ENCODE measurements at places on chromosomes 3 and 15.

- no peak for DNase-seq
These were observed 57.1 kb upstream of the FXR1 start for GRCh38 chr3:180855364-180855763.

GRCh38 chr15:77738441-77739302 is 106.0 kb upstream of the LINGO1 start:
- no peak for DNase-seq

- no peak for DNase-seq
These were observed 698.4 kb upstream of the CCDC54 start for GRCh38 chr3:106678657-106679390.

GRCh38 chr15:99606646-99607045 is 40.9 kb downstream of the MEF2A start:
- DNase-seq, result no peak

GRCh38 chr15:62163397-62164013 is 1.6 kb downstream of the C2CD4B start:
- no peak for DNase-seq

DNA sequence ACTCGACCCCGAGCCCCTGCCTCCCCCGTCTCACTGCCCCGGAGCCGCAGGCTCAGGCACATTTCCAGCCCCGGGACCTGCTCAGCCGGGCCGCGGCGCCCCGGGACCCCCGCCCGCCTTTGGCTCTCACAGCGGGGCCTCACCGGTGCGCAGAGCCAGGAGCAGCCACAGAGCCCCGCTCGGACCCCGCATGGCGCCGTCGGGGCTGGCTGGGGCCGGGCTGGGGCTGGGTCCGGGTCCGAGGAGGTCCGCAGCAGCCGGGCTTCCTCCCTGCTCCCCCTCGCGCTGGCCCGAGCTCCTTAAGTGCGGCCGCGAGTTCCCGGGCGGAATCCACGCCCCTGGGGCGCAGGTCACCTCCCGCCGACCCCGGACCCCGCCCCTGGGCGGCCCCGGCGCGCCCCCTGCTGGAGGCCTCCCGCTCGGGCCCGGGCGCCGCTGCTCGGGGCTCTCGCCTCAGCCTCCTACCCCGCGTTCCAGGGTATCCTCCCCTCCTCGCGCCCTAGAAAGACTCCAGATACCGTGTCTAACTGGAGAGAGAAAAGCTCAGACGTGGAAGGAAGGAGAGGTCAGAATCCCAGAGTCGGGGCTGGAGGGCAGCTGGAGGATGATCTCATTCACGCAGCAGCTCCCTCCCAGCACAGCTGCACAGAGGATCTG is at the start of gene MELTF:
Gene MELTF, minus strand, starts transcription at position 307 of the 657 bp plus-strand sequence. Its CDS starts 115 bp downstream, at position 192.
- DNase-seq, result peak; percentile 17

DNA sequence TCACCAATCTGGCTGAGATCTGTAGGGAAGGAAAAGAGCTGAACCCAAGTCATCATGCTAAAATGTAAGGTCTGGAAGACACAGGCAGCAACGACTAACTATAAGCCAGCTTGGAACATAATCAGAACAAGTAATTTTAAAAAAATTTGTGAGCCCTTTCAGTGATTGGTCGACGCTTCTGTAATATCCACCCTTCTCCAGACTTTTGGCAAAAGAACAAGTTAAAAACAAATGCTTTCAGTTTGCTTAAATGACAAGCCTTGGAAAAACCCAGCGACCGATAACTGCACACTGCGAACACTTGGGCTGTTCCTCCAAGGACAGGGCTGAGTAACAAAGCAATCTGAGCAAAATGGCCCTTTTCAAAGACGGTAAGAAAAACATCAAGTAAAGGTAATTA is 49.6 kb downstream of the PCSK6 start:
- no peak for DNase-seq

GRCh38 chr3:133891662-133892378 is 3.9 kb downstream of the RAB6B start:
- no peak for DNase-seq

GRCh38 chr15:88258093-88258641 is 1.6 kb upstream of the NTRK3 start:
- DNase-seq, result no peak

- DNase-seq, result no peak
These were observed 34.3 kb downstream of the HMG20A start for GRCh38 chr15:77454951-77455350.

DNA sequence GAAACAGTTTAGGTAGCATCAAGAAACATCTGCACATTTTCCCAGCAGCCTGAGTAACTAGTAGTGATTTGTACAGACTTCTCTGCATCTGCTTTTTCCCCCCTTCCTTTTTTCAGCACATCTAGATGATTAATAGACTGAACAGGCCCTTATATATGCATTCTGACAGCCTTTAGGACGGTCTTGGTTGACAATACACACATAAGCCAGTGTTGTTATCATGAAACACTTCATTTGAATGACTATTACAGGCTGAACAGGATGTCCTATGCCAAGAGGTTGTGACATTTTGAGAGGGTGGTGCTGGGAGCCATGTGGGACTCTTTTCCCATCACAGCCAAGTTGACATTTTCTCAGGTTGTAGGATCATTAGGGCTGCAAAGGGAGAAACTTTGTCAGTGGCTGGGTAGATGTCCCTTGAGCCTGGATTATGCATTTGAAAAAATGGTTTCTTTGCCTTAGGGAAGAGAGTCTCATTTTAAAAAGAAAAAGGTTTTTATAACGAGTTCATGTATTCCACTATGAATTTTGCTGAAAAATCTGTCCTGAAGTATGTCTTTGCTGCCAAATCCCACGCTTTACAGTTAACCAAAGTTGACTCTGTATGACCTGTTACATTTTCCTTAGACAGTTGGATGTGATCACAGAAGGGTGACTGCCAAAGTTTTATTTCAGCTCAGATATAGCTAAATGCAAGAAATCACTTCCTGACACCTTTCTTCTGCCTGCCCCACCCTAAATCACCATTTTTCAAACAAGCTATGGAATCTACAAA is 73.7 kb downstream of the FILIP1L start:
- DNase-seq, result no peak

- DNase-seq, result no peak
These were observed 74.1 kb downstream of the SLCO3A1 start for GRCh38 chr15:91927585-91927984.

DNA sequence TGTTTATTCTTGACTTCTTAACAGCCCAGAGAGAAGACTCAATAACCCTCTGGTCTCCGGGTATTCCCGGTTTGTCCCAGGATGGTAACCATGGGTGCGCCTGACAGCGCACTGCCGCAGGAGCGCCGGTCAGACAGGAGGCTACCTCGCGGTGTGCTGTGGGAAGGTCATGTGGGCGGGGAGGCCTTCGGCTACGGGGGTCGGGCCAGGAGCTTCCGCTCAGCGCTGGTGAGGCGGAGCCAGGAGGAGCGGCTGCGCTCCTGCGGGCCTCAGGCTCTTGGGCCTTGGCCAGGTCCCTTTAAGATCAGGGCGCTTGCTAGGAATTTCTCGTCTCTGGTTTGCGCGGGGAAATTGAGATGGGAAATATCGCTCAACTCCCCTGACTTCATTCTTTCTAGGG is 182.3 kb upstream of the NDN start:
- DNase-seq, result no peak

GRCh38 chr3:42063888-42064287 is 27.3 kb upstream of the TRAK1 start:
- DNase-seq, result no peak

GRCh38 chr3:48426401-48426909 is 3.4 kb downstream of the PLXNB1 start:
- no peak for DNase-seq

- no peak for DNase-seq
These were observed 88.2 kb upstream of the ZNF385D start for GRCh38 chr3:21839176-21839575.

DNA sequence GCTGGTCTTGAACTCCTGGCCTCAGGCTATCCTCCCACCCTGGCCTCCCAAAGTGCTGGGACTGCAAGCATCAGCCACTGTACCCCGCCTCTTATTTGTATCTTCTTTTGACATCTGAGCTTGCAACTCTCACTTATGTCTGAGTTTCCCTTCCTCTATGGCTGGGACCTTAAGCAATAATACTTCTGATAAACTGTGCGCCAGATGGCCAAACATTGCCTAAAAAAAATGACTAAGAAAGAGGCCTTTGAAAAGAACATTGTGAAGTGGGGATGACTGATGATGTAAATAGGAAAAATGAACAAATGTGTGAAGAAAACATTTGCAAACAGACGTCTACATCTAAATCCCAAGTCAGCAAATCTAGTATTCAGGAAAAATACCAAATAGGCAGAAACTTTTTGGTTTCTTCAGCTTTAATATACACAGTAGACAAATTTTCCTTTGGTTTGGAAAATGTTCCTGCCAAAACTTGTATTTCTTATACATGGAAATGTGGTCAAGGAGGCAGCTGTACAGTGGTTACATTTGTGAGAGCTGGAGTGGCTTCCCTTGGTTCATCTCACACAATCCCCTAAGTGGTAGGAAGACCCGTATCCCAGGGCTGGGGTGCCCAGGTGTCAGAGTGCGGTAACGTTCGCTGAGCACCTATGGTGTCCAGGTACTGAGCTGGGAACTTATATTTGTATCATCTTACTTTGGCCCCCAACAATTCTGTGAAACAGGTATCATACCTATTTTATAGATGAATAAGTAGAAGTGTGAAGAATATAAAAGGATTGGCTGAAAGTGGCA is 11.6 kb upstream of the TFRC start:
- DNase-seq, result no peak

- no peak for DNase-seq
These were observed 298.3 kb upstream of the TBL1XR1 start for GRCh38 chr3:177495566-177495965.

- no peak for DNase-seq
These were observed 58.5 kb downstream of the ECT2 start for GRCh38 chr3:172808969-172809546.

DNA sequence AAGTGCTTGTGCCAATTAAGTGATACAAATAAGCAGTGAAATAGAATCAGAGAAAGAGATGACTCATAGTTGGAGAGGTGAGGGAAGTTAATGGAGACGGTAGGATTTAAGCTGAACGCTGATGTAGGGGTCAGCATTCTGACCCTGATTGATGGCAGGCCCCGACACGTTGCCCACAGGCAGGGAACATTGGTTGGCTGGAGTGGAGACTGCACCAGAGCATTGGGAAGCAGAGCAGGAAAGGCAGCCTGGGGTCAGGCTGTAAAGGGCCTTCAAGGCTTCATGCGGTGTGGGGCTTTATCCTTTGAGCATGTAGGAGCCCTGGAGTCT is 68.6 kb downstream of the DCUN1D1 start:
- no peak for DNase-seq

GRCh38 chr3:16148783-16149182 is 25.7 kb upstream of the GALNT15 start:
- DNase-seq, result no peak

GRCh38 chr3:143002727-143003126 is 1.4 kb downstream of the U2SURP start:
- no peak for DNase-seq

- no peak for DNase-seq
These were observed 182.8 kb downstream of the TLE3 start for GRCh38 chr15:69914960-69915359.

- DNase-seq, result no peak
These were observed at the start of gene LTK for GRCh38 chr15:41513506-41514227. Gene LTK (minus strand): TSS chr15:41513827. CDS start chr15:41513709, 118 bp downstream.

- DNase-seq, result peak; percentile 28
These were observed 8.8 kb downstream of the RPL39L start for GRCh38 chr3:187130346-187131066.

DNA sequence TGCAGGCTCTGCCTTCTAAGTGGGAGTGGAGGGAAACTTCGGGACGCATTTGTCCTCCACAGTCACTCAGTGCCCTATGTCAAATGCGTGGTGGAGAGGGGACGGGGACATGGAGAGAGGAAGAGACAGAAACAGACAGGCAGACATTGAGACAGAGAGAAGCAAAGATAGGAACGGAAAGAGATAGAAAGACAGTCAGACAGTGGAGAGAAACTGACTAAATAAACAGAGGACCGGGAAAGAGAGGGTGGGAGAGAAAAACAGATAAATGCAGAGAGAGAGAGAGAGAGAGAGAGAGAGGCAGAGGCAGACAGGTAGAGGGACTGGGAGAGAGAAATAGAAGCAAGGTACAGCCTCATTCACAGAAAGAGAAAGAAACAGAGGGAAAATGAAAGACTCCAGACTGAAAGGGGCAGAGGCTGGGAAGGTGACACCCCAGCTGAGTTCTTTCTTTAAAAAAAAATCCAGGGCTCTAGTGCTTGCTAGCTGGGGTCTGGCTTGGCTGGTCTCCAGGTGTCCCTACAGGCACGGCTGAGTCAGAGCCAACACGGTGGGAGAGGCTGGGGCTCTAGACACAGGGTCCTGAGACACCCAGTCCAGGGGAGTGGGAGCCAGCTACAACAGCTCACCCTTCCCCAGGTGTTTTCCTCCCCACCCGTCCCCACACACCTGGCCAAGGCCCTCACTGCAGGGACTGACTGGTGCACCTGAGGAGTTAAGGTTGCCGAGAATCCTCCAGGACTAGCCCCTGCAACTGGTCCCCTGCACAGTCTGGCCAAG is 506.1 kb upstream of the PROK2 start:
- DNase-seq, result no peak

DNA sequence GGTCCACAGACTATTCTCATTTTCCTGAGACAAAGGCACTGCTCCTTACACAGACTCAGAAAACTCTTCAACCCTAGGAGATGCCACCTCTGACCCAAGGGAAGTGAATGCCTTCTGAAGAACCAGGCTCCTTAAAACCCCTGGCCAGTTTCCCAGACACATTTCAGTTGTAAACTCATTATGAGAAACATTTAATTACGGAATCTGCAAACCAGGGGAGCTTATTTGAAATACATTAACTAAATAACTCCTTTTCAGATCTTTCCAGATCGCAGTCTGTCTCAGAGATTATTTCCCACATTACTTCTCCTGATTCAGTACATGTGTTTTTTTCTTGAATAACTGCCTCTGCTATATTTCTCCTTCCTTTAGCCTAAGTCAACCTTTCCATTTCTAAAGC is 17.6 kb downstream of the MYO5A start:
- DNase-seq, result no peak

- DNase-seq, result no peak
These were observed 1028.3 kb upstream of the NR2F2 start for GRCh38 chr15:95302206-95302605.

DNA sequence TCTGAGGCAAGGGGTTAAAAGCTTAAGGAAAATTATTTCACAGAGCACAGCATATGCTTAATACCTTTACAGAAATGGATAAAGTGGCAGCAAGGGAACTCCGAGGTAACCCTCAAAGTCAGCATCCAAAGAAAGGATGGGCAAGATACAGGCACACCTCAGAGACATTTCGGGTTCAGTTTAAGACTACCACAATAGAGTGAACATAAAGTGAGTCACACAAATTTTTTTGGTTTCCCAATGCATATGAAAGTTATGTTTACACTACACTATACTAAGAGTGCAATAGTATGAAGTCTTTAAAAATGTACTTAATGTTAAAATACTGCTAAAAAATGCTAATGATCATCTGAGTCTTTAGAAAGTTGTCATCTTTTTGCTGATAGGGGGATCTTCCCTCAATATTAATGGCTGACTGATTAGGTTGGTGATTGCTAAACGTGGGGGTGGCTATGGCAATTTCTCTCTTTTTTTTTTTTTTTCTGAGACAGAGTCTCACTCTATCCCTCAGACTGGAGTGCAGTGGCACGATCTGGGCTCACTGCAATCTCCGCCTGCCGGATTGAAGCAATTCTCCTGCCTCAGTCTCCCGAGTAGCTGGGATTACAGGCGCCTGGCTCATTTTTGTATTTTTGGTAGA is 10.0 kb downstream of the UBR1 start:
- no peak for DNase-seq

Data from stimulated activated CD8-positive, alpha-beta memory T cell treated with anti-CD3 and anti-CD28 coated beads, Interleukin-7, amount 100 ng/mL, for 4 hours (primary cell).